ENCODE measurements at places on chromosomes 12 and 14. TPM values are rescaled to one million over a fixed set of nuclear protein-coding genes. Genes with fewer than 3 reads are reported as not detected.

The PRIMA1 gene
- not detected for total RNA-seq

The RNF212B gene
- not detected for total RNA-seq

DNA sequence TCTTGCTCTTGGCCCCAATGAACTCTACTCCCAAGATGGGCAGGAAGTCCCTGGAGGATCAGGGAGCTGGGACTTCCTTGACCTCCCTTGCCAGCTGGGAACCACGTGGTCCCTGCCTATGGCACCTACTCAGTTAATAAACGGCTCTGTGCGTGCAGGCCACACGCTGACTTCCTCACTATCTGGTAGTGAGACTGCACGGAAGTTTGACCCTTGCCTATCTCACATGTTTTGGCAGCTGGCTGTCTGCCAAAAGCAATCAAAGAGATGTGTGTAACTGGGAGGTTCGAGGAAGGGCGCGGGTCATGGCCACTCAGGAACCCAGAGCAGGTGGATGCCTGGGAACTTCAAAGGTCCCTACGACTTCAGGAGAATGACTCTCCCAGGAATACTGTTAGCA, 57.9 kb downstream of the RFLNA start:
- no peak overlapping the region for H3K27ac ChIP-seq
- H3K4me3 ChIP-seq: no peak overlapping the region
- no peaks in the 10 kb centered on the region for H3K4me1 ChIP-seq
- no peak for DNase-seq
- H3K36me3 ChIP-seq: peaks cover 93% of the 10 kb centered on the region

GRCh38 chr14:91315844-91316267, 71.4 kb upstream of the GPR68 start:
- no peak overlapping the region for H3K4me3 ChIP-seq
- no peaks in the 10 kb centered on the region for H3K36me3 ChIP-seq
- H3K4me1 ChIP-seq: no peaks in the 10 kb centered on the region

DNA sequence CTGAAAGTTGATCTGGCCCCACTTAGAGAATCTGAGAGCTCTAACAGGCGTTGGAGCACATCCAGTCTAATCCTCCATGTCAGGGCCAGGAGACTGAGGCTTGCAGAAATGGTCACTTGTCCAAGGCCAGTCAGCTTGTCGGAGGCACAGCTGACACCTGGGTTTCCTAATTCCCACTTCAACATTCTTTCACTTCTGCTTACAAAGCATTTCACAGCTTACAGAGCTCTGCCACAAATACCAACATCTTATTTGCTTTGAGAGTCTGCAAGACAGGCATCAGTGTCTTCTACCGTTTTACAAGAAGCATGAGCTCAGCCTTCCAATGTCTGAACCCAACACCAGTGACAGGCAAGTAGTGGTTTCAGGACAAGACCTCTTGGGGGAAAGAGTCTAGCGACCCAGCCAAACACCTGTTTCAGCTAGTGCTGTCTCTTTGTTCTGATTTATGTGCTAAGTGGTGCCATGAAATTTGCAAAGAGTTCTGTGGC, 31.8 kb downstream of the ISCA2 start:
- peak; percentile 30 for DNase-seq
- no peaks in the 10 kb centered on the region for H3K27me3 ChIP-seq
- peaks cover 86% of the 10 kb centered on the region for H3K36me3 ChIP-seq
- H3K4me3 ChIP-seq: no peak overlapping the region

- H3K4me3 ChIP-seq: no peak overlapping the region
- DNase-seq: no peak
- H3K4me1 ChIP-seq: no peaks in the 10 kb centered on the region
- H3K27me3 ChIP-seq: no peaks in the 10 kb centered on the region
- H3K36me3 ChIP-seq: no peaks in the 10 kb centered on the region
- no peak overlapping the region for H3K27ac ChIP-seq
These were observed 11.7 kb upstream of the OTOGL start for GRCh38 chr12:80087486-80088213.

DNA sequence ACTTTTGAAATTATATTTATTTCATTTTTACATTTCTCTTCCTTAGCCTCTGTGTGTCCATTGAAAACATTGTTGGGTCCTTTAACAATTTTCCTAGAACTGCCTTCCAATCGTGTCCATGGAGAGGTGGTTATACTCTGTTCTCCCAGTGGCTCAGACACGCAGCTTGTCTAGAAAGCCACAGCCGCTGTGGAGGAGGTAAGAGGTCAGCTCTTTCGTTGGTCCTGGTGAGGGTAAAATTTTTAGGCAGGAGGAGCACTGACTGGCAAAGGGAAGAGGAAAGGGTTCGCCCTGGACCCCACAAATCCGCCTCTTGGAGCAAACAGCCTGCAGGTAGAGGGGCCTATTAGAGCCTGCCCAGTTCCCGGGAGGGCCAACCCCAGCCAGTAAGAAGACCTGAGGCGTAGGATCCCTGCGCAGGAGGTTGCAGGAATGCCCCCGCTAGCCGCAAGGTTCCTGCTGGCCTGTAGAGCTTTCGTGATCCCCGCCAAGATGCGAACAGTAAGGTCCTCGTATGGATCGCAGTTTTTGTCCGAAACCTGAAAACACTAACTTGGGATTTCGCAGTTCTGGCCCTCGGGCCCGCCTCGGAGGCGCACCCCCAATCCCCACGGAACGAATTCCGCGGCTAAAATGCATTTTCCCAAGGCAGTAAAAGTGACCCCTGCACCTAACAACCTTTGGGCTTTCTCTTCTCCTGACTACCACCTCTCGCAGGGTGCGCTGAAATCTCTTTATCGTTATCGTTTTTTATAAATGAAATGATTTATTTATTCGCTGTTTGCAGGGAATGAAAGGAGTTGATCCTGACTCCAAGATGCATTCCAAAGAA, 7.5 kb upstream of the PAX9 start:
- H3K4me3 ChIP-seq: no peak overlapping the region
- H3K27me3 ChIP-seq: peaks cover 92% of the 10 kb centered on the region
- DNase-seq: no peak
- H3K27ac ChIP-seq: no peak overlapping the region
- no peaks in the 10 kb centered on the region for H3K36me3 ChIP-seq
- no peaks in the 10 kb centered on the region for H3K4me1 ChIP-seq

- DNase-seq: no peak
- H3K27ac ChIP-seq: peak overlapping the region; percentile 96
- peaks cover 31% of the 10 kb centered on the region for H3K4me1 ChIP-seq
- H3K4me3 ChIP-seq: peak overlapping the region; percentile 72
These were observed 49.4 kb downstream of the DYRK2 start for GRCh38 chr12:67697967-67698366.

- H3K27ac ChIP-seq: peak within 1 kb of the TSS; percentile 62
- H3K27me3 ChIP-seq: peaks cover 18% of the 10 kb centered on the region
- peaks cover 38% of the 10 kb centered on the region for H3K4me1 ChIP-seq
- peaks cover 8% of the 10 kb centered on the region for H3K36me3 ChIP-seq
These were observed at the start of gene PRICKLE1 for GRCh38 chr12:42589465-42590329. PRICKLE1 (minus strand) TSS chr12:42589746; CDS start chr12:42472516, 117,230 bp downstream.

DNA sequence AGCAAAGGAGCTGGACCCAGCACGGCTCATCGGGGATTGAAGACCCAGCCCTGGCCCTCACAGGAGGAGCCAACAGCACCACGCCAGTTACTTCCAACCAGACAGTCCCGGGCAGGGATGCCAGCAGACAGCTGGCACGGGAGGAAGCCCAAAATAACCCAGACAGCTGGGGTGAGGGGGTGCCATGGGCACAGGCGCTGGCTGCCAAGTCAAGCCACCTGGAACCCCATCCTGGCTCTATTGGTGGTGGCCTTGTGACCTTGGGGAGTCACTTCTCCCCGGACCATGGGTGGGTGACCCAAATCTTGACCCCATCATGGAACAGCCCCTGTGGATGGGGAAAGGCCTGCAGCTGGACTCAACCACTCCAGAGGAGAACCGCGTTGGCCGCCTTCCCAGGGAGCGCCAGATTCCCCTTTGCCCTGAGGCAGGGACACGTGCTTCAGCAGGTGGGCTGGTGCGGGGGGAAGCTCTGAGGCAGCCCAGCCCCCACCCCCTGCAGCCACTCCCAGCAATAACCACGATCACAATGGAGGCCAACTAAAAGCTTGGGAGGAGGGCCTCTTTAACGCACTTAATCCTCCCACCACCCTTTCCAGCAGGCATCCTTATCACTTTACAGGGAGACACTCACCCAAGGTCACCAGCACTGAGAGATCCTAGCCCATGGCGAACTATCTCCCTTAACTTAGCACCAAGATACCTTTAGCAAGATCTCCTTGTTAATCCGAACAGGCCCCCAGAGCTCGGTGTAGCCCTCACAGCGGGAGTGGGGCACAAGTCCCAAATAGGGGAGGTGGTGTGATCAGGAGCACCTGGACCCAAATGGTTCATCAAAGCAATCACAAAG, 4.7 kb upstream of the RHOF start:
- peak; percentile 84 for DNase-seq
- no peaks in the 10 kb centered on the region for H3K27me3 ChIP-seq

DNA sequence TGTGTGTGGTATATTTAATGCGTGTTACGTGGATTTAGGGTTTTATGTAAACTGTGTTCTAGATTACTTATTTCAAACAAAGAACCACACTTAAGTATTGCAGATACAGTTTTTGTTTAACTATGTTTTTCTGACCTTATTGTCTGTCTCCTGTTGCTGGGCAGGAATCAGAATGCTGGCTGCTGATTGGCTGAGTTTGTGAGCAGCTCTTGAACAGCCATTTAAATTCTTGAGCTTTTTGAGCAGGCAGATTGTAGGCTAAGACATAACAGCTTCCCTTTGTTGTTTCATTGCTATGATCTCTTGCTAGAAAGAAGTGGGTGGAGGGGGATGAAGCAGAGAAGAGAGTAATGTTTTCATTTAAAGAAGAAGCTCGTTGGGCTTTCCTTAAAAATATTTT, 52.2 kb downstream of the ATF7IP start:
- peaks cover 29% of the 10 kb centered on the region for H3K4me1 ChIP-seq
- peak overlapping the region; percentile 46 for H3K27ac ChIP-seq
- peak; percentile 32 for DNase-seq
- H3K27me3 ChIP-seq: no peaks in the 10 kb centered on the region
- H3K36me3 ChIP-seq: peaks cover 10% of the 10 kb centered on the region

DNA sequence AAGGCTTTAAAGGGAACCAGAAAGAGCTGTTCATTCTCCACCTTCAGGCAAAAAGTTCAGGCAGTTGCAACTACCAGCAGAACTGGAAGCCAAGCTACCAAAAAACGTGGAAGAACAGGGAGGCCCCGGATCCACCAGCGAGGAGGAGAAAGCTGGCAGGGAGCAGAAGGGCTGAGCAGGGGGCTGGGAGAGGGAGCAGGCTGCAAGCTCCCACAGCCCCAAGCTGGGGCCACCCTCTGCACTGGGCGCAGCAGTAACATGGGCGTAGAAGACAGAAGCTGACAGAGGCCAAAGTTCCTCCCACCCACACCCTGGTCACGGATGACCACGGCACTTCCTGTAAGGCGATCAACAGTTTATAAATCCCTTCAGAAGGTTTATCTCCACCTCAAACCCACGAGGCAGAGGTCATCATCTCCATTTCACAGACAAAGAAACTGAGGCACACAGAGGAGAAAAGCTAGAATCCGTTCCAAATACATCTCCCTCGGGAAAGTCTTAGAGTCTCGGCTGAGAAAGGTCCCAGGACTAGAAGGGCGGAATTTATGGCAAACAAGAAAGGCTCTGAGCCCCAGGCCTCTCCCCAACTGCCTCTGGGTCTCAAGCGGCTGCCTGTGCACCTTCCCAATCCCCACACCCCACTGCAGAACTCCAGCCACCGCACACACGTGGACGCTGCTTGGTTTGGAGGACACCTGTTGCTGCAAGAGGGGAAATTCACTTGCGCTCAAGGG, 1.8 kb downstream of the CCDC85C start:
- H3K36me3 ChIP-seq: no peaks in the 10 kb centered on the region
- peaks cover 21% of the 10 kb centered on the region for H3K4me1 ChIP-seq
- peak; percentile 92 for DNase-seq
- no peak overlapping the region for H3K27ac ChIP-seq
- peak overlapping the region; percentile 61 for H3K4me3 ChIP-seq

The MYH7 gene
- not detected for total RNA-seq

DNA sequence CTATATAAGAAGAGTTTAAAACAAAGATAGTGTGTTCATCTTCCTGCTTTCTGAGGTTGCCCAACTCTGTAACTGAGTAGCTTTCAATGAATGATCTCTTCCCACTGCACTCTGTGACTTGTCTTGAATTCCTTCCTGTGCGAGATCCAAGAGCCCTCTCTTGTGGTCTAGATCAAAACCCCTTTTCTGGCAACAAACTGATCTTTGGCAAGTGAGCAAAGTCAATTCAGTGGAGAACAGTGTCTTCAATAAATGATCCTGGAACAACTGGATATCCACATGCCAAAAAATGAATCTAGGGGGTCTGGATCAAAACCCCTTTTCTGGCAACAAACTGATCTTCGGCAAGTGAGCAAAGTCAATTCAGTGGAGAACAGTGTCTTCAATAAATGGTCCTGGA, 8.5 kb downstream of the CFAP54 start:
- H3K27me3 ChIP-seq: no peaks in the 10 kb centered on the region
- DNase-seq: no peak
- no peak overlapping the region for H3K4me3 ChIP-seq
- no peak overlapping the region for H3K27ac ChIP-seq
- H3K36me3 ChIP-seq: no peaks in the 10 kb centered on the region
- H3K4me1 ChIP-seq: peaks cover 18% of the 10 kb centered on the region

GRCh38 chr12:10068644-10069043, 30.1 kb downstream of the CLEC1A start:
- H3K27ac ChIP-seq: no peak overlapping the region
- no peaks in the 10 kb centered on the region for H3K36me3 ChIP-seq
- DNase-seq: no peak
- H3K4me3 ChIP-seq: no peak overlapping the region

The DICER1 gene
- 53.6 TPM for total RNA-seq

DNA sequence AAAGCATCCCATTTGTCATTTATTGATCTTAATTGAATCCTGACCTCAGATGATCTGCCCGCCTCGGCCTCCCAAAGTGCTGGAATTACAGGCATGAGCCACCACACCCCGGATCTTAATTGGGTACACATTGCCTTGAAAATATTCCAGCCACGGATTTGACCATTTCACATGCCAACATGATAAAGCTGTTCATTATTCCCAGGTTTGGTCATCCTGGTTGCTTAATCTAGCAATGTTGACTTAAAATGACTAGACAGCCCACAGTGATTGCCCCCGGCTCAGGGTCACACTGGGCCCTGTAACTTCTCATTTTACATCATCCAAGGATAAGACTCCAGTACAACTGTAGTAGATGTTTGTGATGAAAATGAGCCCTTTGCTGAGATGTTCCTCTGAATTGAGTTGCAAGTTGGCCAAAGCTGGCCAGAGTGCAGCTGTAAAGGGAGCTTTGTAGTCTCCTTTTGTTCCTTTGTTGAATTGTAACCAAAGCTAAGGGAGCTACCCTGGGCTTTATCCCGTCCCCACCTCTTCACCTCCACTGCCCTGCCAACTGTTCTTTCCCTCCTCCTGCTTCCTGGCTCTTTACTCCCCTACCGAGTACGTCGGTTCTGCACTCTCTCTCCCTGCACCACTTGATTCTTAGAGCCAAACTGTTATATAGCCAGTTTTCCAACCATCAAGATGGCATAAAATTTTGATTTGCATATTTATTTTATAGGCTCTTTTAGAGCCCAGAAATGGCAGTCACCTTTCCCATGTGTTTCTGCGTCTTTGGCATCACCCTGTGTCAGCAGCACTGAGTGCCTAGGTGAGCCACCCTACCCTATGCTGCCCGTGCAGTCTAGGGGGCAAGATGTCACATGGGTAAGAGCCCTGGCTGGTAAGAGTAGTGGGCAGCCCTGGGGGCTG, 141.3 kb upstream of the HIF1A start:
- H3K36me3 ChIP-seq: no peaks in the 10 kb centered on the region
- H3K4me1 ChIP-seq: peaks cover 65% of the 10 kb centered on the region
- peak overlapping the region; percentile 97 for H3K27ac ChIP-seq
- no peak overlapping the region for H3K4me3 ChIP-seq
- DNase-seq: peak; percentile 81

The DEPDC4 gene
- total RNA-seq: 0.36 TPM
